Left renal cortex interstitium (tissue), 4 donors: ENCODE measurements at places on chromosomes 2 and 18. TPM values are rescaled to one million over a fixed set of nuclear protein-coding genes. Genes with fewer than 3 reads are reported as not detected.

DNA sequence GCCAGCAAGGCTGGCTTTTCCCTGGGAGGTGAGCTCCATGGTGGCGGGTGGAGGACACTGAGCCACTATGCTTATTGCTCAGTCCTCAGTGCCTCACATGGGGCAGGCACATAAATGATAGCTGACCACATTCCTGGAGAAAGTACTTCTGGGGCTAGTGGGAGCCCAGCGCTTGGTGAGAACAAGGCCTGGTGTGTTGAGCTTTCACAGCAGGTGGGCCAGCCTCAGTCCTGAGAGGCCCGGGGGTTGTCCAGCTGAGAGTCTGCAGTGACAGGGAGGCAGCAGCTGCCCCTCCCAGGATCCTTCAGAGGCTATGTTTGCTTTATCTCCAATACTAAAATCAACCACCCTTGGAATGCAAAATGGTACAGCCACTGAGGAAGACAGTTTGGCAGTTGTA is 217.7 kb downstream of the ZBTB7C start:
- DNase-seq, result no peak

DNA sequence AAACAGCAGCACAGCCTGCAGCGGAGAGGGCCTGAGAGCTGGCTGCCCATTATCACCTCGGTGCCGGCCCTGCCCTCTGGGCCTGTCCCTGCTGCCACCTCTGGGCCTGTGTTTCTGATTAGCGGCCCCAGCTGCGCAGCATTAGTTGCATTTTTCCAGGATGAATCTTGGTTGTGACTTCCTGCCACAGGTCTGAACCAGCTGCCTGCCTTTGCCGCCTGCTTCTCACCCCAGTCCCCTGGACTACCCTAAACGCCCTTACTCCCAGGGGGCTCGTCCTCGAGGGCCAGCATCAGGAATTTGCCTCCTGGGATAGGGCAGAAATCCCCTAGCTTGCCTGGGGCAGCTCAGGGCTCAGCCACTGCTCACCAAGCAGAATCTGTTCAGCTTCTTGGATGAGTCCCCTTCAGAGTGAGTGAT is 342.8 kb downstream of the DYSF start:
- DNase-seq, result no peak

DNA sequence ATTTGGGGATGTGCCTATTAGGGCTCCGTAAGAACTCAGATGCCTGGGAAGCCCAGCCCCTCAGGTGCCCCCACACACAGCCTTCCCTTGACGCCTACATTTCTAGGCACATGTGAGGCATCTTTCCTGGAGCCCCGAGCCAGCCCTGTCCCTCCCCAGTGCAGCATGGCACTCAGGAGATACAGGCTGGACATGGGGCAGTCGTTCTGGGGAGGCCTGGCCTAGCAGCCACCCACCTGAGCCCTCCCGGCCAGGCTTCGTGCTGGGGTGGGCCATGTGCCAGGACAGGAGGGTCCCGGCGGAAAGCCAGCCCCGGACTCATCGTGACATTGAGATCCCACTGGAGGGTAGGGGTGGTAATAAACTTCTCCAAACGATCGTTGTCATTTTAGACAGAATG is 15.2 kb downstream of the BOK start:
- DNase-seq, result no peak

DNA sequence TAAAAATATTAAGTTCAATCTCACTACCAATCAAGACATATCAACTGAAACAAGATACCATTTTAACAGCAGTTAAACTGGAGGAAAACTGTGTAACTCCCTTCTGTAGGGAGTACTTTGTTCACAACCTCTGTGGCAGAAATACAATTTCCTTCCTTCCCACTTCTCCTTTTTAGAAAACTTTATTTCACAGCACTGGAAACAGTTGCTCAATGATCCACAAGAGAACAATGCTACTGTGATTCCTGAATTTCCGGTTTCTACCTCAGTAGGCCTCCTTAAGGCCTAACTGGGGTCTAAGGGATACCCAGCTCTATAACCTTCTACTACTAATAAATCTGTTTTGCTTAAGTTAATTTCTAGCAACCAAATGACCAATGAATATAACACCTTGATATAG is 14.1 kb downstream of the TLK1 start:
- no peak for DNase-seq

- DNase-seq, result no peak
These were observed 103.5 kb upstream of the MAP3K20 start for GRCh38 chr2:172972005-172972619.

- no peak for DNase-seq
These were observed 734.4 kb downstream of the CBLN2 start for GRCh38 chr18:71809711-71810110.

DNA sequence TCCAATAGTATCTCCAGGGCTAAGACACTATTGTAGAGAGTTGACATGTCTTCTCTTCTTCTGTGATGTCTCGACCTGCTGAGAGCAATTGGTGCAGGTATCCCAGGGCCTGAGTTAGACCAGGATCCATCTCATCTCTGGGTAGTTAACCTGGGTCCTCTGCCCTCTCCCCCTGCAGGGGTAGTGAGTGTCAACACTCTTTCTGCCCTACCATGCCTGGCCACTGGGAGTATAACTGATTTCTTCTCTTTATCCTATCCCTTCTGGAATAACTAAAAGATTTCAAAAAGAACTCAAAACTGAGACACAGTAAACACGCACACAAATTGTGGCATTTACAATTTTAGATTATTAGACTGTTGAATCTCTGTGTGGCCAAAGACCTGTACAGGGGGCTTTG is 20.8 kb upstream of the SIX3 start:
- DNase-seq, result no peak

DNA sequence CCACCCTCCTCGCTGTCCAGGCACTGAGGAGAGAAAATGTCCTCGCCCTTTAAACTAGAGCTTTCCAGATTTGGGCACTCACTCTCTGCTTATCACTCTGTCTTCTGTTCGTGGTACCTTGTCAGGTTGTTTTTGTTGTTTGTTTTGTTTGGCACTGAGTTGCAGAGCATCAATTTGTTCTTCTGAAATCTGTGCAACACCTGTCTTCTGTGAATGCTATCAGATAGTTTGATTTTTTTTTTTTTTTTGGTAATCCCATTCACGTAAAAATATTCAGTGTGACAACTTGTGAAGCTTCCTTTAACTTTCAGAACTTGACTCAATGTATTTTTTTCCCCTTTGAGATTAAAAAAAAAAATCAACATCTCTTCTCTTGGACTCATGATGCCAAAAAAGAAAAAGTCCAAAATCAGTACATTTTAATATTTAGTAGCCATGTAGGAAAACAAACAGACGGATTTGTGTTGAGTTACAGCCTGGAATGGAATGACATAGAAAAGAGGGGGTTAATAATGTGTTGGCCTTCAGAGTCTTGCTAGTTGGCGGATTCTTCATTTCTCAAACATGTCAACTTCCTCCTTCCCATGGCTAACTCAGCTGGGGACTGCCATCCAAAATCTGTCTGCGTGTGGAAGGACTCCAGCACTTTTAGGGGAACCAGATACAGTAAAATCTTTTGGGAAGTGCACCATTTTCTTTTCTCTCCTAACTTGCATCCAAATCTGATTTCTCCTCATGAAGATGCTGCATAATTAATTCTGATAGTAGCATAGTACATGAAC is 1.6 kb downstream of the TMEM178A start:
- no peak for DNase-seq

- DNase-seq, result no peak
These were observed 32.2 kb upstream of the MAT2A start for GRCh38 chr2:85506768-85507181.

DNA sequence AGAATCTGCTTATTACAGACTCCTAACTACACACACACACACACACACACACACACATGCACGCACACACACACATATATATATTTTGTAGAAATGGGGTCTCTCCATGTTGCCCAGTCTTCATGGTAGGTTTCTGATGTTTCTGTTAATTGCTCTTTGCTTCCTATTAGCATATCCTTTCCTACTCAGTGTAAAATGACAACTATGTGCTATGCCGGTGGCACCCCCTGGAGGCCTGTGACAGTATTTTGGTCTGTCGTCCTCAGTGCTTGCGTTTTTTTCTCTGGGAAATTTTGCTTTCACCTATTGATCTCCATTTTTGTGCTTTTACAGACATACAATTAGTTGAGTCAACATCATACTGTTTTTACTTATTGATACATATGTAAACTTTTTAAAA is 322.1 kb downstream of the LRRTM1 start:
- DNase-seq, result no peak

DNA sequence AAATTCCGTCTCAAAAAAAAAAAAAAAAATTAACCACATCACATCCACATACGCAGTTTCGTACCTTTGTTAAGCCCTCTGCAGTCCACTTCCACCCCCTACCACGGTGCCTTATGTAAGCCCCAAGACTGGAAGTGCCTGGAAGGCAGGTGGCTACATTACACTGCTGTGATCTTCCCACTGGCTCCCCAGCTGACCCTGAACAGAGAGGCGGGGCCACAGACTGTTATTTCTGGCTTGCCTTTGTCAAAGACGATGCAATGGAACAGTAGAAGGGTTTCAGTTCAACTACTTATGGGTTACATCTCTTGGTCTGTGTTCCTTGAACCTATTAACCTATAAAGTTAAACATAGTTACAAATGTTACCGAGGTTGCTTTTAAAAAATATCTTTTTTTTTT is 15.7 kb upstream of the COX7A2L start:
- DNase-seq, result no peak

GRCh38 chr2:208174144-208174543 is 10.8 kb upstream of the CRYGA start:
- no peak for DNase-seq

GRCh38 chr2:10524851-10525572 is 76.9 kb upstream of the ODC1 start:
- DNase-seq, result no peak

DNA sequence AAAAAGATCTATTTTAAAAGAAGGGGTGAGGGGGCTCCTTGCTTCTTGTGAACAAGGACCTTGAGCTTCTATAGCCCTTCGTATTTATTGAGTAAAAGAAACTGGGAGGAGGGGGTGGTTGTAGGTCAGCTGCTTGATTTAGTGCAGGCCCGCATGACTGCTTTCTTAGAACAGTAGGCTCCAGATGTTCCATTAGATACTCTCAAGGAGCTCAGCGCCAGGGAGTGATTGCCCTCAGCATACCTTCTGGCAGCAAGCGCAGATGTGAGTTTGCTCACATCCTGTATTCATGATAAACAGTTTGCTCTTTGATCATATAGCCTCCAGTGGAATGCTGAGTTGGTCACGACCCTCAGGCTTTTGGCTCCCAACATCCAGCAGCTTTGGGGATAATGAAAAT is 108.9 kb upstream of the XPO1 start:
- no peak for DNase-seq

DNA sequence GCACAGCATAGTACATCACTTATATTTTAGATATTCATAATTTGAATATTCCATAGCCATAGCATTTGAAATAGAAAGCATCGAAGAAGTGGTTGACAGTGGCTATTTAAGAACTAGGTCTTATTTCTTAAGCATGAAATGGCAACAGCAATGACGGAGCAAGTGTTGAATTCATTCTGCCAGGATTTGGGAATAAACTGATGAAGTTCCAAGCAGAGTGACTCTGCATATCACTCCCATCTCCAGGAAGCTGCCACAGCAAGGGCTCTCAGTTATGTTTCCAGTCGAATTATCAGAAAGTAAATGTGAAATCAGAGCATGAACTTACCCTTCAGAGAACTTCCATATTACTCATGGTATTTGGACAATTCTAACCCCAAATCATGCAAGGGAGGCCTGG is 208.1 kb downstream of the IKZF2 start:
- DNase-seq, result no peak

GRCh38 chr2:71240794-71241193 is 13.9 kb upstream of the PAIP2B start:
- DNase-seq, result no peak

DNA sequence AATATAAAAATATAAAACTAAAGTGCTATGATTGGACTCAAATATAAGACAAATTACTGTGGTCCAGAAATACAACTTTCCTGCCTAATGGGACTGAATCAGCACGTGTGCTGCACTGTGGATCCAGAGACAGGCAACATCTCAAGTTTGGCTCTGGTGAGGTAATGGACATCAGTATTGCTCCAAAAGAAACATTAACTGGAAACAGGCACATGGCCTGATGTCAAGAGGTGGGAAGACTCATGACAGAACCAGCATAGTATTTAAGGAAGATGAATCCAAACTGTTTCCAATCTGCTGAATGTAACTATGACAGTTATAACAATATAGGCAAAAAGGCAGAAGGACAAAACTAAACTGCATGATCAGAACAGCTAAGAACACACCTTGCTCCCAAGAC is 354.6 kb downstream of the FSIP2 start:
- no peak for DNase-seq

- DNase-seq, result no peak
These were observed 157.6 kb downstream of the FAM210A start for GRCh38 chr18:13568443-13569392.

- DNase-seq, result no peak
These were observed 9.1 kb downstream of the CAPN14 start for GRCh38 chr2:31208240-31208639.

GRCh38 chr2:54604871-54605270 is 118.6 kb upstream of the EML6 start:
- DNase-seq, result no peak

KLHL41 gene
- 2.7 TPM for polyA plus RNA-seq

TANC1 gene
- polyA plus RNA-seq, result 59.6 TPM

CHRNG gene
- polyA plus RNA-seq, result 0.52 TPM

DIPK1C gene
- 0.65 TPM for polyA plus RNA-seq

SNED1 gene
- polyA plus RNA-seq, result 10.3 TPM

CXCR1 gene
- polyA plus RNA-seq, result 0.07 TPM

ESPNL gene
- polyA plus RNA-seq, result 2.0 TPM

CFAP65 gene
- polyA plus RNA-seq, result 0.73 TPM

PDE1A gene
- 24.5 TPM for polyA plus RNA-seq

IL1RN gene
- polyA plus RNA-seq, result 2.6 TPM

ANKRD62 gene
- polyA plus RNA-seq, result 0.04 TPM

DCTN1 gene
- polyA plus RNA-seq, result 146 TPM

HTR2B gene
- 15.2 TPM for polyA plus RNA-seq

GPR39 gene
- polyA plus RNA-seq, result 3.2 TPM

MYO5B gene
- polyA plus RNA-seq, result 28.4 TPM
